ENCODE measurements at places on chromosomes 3 and 15.

- DNase-seq = no peak
Measured at GRCh38 chr15:20340931-20341661, 200.5 kb downstream of the GOLGA6L6 start.

DNA sequence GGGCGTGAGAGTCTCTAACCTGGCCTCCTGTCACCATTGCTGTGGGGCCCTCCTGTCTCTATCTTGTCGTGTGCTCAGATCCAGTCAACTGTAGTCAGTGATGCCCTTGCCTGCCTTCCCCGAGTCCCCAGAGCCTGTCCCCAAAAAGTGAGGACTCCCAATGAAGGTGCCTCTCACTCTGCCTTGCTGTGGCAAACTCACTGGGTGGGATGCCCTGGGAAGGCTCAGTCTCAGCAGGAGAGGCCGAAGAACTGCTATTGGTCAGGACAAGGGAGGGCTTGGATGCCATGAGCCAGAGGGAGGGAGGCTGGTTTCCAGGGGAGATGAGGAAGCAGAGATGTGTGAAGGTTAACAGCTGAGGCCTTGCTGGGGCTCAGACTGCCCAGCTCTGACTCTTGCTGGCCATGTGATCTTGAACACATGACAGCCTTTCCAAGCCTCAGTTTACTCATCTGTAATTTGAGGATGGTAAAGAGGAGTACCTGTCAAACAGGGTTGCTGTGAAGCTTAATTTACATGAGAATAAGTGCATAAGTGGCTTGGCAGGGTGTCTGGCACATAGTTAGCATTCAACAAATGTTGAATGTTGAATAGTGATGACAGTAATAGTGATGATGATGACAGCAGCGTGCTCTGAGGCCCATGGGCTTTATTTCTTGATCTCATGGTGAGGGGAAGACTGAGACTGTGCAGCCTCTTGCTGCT, 8.2 kb downstream of the KY start:
- no peak for DNase-seq

- no peak for DNase-seq
Measured at GRCh38 chr15:55535436-55535835, 27.4 kb upstream of the DNAAF4 start.

- DNase-seq = no peak
Measured at GRCh38 chr15:47577000-47577399, 140.3 kb upstream of the SEMA6D start.

DNA sequence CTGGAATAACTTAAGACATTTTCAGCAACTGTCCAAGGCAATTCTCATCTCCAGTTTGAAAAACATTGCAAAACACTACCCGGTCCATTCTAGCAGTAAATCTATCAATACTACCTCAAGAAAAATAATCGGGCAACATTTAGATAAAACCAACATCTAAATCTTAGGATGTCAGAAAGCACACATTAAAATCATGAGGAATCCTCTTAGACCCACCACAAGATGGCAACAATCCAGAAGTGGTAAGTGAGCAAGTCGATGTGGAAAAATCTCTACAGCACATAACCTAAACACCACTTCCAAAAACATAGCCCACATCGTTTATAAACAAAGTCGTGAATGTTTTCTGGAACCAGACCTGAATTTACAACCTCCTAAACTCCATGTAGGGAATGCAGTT, 5.7 kb downstream of the PLCH1 start:
- no peak for DNase-seq

DNA sequence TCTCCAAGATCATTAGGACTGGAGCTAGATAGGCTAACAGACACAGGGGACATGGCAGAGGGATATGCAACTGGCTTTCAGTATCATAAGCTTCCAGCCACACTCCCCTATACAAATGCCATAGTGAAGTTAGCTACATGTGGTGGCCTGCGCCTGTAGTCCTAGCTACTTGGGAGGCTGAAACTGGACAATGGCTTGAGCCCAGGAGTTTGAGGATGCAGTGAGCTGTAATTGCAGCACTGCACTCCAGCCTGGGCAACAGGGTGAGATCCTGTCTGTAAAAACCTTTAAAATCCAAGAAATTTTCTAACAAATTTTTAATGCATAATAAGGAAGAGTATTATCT, 37.3 kb downstream of the DLG1 start:
- DNase-seq = no peak

DNA sequence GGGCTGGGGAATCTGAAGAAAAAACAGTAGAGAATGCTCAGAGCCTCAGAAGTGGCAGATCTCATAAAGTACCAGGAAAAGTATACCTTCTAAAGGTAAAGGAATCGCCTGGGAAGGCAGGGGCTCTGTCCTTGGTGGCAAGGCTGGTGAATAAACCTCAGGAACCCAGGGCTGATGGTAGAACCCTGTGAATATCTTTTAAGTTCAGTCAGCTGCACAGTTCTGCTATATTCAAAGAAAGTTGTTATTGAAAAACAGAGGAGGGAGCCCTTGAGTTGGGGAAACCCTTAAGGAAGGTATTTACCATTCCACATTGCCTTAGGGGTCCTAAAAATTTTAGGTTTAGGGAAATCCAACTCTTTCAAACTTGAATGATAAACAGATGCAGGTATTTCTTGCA, 31.2 kb downstream of the ZPLD1 start:
- no peak for DNase-seq

DNA sequence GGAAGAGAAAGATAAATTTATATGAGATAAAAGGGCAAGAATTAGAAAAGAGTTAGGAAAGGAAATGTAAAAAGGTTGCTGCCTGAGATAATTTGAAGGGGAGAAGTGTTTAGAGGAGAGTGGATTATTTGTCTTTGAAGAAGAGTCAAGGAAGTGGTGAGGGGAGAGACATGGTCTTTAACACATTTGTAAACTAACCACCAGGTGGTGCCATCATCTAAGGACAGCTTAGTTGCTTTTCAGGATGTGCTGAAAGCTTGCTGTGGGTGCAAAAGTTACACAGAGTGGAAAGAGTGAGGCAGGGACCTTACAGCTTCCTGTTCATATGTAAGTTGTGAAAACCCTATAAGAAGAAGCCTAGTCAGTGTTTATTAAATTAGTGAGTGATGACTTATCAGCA, 114.1 kb upstream of the DNAJC19 start:
- DNase-seq = peak; percentile 95

GRCh38 chr3:44114142-44114541, 127.5 kb upstream of the TOPAZ1 start:
- DNase-seq = no peak

DNA sequence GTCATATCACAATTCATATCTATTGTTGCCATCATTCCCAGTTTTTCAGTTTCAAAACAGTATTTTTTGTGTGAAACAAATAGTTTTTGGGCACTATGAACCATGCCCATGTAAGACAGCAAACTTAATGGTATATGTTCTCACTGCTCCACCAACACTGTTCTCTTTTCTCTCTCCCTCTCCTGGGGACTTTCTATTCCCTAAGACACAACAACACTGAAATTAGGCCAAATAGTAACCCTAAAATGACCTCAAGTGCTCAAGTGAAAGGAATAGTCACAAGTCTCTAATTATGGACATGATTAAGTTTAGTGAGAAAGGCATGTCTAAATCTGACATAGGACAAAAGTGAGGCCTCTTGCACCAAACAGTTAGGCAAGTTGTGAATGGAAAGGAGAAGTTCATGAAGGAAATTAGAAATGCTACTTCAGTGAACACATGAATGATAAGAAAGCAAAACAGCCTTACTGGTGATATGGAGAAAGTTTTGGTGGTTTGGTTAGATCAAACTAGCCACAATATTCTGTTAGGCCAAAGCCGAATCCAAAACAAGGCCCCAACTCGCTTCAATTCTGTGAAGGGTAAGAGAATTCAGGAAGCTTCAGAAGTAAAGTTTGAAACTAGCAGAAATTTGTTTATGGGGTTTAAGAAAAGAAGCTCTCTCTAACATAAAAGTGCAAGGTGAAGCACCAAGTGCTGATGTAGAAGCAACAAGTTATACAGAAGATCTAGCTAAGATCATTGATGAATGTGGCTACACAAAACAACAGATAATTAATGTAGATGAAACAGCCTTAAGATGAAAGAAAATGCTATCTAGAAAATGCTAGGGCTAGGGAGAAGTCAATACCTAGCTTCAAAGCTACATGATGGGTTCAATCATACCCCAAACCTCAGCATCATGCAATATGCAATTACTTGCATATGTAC, 104.2 kb downstream of the CBLB start:
- DNase-seq = no peak

DNA sequence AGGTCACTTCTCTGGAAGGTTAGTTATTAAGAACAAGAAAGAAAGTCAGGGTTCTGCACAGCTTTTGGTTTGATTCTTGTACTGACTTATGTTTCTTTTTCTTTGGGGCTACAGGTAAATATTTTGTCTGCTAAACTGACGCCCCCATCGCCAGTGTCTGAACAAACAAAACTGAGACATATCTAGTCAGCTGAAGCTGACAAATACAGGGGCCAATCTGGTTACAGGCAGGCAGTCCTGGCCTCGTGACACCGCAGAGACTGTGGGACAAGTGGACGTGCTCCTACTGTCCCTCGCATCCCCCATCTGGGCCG, 4.6 kb upstream of the RPL14 start:
- no peak for DNase-seq

GRCh38 chr3:128500556-128500955, 7.6 kb upstream of the GATA2 start:
- DNase-seq = no peak

GRCh38 chr15:48332642-48333034, 1.4 kb downstream of the DUT start:
- no peak for DNase-seq

DNA sequence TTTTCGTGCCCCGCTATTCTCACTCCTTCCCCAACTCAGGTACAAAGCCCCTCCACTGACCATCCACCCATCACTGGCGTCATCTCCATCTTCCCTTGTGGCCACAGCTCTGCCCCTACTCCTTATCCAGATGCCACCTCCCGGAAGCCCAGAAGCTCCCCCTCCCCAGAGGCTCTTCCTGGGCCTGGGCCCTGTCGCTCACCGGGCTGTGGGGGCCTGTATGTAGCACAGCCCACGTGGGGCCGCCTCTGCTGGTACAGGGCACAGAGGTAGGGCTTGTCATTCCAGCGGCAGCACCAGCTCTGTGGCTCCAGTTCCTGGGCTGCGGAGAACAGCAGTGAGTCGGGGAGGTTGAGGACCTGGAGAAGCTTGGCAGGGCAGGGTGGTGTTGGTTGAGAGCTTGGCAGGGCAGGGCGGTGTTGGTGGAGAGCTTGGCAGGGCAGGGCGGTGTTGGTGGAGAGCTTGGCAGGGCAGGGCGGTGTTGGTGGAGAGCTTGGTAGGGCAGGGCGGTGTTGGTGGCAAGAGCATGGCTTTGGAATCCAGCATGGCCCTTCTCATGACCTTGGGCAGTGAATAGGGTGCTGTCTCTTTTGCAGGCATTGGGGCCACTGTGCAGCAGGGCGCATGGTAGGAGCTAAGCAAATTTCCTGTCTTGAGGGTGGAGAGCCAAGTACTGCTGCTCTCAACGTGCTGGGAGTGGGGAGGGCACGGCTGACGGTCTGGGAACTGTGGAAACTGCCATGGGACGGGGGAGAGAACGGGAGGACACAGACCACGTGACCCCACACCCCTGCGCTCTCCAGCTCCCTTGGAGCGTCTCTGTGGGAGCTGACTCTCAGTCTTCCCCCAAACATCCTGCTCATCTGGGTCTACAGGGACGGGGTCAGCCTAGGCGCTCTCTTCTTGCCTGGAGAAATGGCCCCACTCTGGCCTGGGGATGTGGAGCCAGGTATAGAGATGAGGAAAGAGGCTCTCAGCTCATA, 43.4 kb downstream of the MUC20 start:
- DNase-seq = no peak

DNA sequence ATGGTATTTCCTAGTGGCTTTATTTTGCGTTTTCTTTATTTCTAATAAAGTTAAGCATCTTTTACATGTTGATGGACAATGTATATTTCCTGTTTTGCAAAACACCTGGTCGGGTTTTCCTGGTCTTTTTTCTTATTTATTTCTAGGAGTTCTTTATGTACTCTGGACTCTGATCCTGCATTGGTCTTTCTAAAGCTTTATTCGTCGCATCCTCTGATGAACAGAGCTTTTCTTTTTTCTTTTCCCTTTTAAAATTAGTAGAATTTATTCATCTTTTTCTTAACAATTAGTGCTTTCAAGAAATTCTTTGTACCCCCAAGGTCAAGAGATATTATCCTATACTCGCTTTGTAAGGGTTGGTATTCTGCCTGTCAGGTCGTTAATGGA, 32.2 kb downstream of the ZDHHC19 start:
- no peak for DNase-seq

DNA sequence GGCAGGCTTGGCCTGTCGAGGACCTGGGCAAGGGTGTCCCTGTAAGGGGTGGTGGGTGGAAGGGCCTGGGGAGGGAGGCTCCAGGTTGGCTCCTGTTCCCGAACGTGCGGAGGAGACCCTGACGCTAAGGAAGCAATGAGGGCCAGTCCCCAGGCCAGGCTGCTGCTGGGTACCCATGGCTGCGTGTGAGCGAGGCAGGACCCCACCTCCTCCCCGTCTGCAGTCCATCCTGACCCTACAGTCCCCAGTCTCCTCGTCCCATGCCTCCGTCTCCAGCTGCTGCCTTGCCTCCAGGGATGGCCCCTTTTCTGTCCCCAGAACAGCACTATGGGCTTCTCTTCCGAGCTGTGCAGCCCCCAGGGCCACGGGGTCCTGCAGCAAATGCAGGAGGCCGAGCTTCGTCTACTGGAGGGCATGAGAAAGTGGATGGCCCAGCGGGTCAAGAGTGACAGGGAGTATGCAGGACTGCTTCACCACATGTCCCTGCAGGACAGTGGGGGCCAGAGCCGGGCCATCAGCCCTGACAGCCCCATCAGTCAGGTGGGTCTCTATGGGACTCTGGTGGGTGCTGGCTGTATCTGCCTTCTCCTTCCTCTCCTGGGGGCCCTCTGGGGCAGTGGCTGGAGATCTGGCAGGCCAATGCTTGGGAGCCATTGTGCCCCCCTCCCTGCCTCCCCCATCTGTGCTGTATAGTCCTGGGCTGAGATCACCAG, 571 bp downstream of the FES start:
- no peak for DNase-seq

GRCh38 chr15:63181648-63182047, 7.8 kb upstream of the RAB8B start:
- no peak for DNase-seq

GRCh38 chr15:67564021-67564967, 21.8 kb downstream of the MAP2K5 start:
- no peak for DNase-seq

DNA sequence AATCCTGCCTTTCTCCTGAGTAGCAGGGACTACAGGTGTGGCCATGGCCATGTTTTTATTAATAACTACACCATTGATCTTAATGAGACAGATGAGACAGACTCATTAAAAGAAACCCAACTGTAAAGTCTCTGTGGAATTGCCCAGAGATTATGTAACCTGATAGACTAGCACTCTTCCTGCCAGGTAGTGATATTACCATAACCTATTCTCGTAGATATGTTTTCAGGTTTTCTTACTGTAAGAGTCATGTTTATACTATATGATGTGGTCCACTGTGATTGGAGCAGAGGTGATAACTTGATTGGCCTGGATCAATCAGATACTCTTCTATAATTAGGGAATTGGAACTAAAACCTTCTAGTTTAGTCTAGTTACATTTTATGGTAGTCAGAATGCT, 93.7 kb downstream of the NFKBIZ start:
- no peak for DNase-seq

DNA sequence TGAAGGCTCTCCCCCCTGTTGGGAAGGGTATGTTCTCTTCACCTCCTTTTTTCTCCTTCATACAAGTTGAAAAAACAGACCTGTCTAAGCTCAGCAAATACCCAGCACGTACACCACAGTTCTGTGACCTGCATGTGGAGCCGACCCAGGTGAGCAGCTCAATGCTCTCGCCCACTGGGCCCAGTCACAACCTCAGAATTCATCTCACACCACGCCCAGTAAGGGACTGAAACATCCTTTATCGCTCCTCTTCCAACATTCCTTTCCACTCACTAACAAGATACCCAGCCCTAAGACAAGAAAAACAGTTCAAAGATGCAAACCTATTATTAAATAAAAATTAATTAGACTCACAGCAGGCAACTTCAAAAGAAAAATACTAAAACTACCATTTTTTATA, 68.9 kb downstream of the FOXP1 start:
- no peak for DNase-seq
